Fibroblast of mammary gland (primary cell): ENCODE measurements at places on chromosomes 4 and X.

DNA sequence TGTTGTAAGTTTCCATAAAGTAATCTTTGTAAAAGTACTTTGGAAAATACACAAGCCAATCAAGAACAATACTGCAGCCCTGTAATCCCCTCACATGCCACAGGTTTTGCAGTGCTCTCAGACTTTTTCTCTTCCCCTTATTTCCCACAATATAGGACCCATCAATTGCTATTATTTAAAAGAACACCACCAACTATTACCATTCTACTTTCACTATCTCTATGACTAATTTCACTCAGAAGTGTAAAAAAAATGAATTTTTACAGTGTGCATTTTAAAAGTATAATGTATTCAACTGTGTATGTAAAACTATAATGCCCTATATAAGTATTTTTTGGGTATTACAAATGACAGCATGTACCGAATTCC lies 1.7 kb downstream of the ATP8A1 start:
- DNase-seq, result no peak

GRCh38 chrX:150676221-150676620 lies 17.0 kb upstream of the MTMR1 start:
- DNase-seq, result no peak

- DNase-seq, result no peak
Measured at GRCh38 chr4:64503945-64504675, 94.9 kb upstream of the TECRL start.

- DNase-seq, result peak; percentile 86
Measured at GRCh38 chrX:72121383-72121782, 10.3 kb downstream of the RTL5 start.

GRCh38 chr4:74111990-74112389 lies 13.0 kb upstream of the CXCL2 start:
- peak; percentile 88 for DNase-seq

DNA sequence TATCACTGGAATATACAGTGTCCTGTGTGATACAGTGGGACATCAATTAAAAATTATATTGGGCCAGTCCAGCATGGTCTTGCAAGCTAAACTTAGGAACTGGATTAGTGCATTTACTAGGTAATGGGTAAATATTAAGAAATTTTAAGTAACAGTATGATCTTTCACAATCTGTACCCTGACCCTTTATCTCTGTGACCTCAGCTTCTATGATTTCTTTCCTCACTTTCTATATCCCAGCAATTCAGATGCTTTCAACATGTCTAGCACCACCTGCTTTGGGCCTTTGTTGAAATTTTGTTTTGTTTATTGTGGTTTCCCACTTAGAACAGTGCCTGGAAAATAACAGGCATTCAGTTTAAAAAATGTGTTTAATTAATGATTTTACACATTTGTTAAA lies 2295.4 kb downstream of the ARAP2 start:
- DNase-seq, result no peak

DNA sequence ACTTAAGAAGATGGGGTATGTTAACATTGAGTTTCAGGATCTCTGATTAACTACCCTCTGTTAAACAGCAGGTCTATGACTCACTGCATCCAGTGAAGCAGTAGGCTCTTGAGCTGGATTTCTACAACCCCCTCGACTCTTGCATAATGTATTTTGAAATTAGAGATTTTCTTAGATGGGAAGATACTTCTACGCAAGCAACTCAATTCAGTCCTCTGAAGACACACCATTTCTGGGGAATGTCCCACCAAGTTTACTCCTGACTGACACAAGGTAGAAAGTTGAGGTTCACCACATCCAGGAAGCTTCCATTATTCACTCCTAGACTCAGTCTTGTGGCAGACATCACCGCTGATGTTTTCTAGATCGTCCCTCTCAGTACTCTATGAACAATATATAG lies 12.9 kb downstream of the PALLD start:
- peak; percentile 94 for DNase-seq

DNA sequence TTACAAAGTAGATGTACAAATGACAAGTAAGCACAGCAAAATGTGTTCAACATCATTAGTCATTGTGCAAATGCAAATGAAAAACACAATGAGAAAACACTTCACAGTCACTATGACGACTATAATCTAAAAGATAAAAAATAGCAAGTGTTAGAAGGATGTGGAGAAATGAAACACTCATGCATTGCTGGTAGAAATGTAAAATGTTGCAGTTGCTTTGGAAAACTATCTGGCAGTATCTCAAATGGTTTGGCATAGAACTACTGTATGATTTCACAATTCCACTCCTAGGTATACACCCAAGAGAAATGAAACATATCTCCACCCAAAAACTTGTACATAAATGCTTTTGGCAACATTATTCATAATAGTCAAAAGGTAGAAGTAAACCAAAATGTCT lies 459.7 kb upstream of the TRAM1L1 start:
- DNase-seq, result no peak

DNA sequence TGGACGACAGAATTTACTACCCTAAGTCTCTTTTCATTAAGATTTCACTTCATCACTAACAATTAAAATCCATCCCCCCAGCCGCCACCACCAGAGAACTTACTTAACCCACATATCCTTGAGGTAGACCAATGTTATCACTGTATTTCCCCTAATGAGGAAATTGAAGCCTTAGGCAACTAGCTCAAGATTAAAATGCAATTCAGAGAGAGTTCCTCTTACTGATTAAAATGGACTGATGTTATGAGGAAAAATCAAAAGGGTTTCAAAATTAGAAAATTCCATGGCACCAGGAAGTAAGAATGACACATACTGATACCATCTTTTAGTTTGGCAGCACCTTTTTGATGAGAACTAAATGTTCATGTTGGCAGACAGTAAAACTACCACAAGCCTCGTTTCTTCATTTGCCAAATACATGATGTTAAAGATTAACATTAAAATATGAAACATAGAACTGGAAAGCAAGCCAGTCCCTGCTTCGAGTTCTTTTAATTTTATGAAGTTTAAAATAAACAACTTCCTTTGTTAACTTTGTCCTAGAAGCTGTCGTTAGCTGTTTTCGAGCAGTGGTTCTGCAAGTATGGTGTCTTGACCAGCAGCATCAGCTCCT lies 69.3 kb upstream of the CCDC160 start:
- DNase-seq, result no peak

- DNase-seq, result no peak
Measured at GRCh38 chrX:25020905-25021449, 5.2 kb upstream of the ARX start.
